Renal cortex interstitium (tissue), 15 donors: ENCODE measurements at places on chromosomes 6 and 20.
A peak's percentile ranks its signal among the peaks of the same experiment; 100 is the strongest.

DNA sequence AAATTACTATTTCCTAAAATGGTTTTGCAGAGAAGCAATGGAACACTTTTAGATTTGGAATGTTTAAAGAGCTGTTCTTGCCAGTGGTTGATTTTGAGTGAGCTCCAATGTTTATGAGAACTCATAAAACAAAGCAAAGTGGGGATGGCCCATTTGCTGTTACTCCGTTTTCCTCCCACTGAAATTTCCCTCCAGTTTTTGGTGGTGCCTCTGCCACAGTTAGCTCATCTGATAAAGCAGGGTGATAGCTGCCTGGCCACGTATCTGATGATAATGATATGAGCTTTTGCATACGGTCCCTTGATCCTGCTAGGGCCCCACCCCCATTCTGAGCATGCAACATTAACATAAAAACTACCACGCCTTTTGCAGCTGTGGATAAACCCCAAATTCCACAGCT is 10.4 kb downstream of the CD83 start:
- DNase-seq, result no peak

GRCh38 chr6:42938987-42939809 is 9.9 kb downstream of the CNPY3 start:
- DNase-seq, result no peak

GRCh38 chr20:12358006-12358654 is 440.4 kb downstream of the BTBD3 start:
- no peak for DNase-seq

GRCh38 chr6:146153040-146153758 is 124.3 kb downstream of the GRM1 start:
- DNase-seq, result no peak

- no peak for DNase-seq
These were observed 35.2 kb upstream of the CHRNA4 start for GRCh38 chr20:63396300-63396699.

- no peak for DNase-seq
These were observed 68.7 kb downstream of the NFATC2 start for GRCh38 chr20:51473771-51474170.

DNA sequence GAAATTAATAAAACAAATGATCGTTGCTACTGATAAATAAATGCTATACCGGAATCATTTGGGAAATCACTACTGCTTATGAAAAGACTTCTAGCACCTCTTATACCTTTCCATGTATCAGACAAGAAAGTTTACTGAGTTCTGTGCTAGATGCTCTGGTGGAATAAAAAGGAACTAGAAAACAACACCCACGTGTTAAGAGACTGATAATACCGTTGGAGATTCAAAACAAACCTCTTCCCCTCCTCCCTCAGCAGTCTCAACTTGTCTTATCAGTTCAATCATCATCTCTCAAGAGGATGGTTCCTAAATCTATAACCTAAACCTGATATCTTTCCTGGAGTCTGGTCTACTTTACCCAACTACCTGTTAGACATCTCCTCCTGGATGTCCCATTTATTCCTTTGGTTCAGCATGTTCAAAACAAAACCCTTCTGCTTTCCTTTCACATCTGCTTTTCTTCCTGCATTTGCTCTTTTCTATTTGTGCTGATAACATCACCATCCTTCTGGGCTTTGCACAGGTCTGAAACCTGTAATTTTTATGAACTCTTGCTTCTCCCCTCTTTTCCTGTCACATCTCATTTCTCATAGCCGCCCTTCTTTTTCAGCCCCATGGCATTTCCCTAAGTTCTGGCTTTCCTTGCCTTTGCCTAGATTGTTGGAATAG is 122.2 kb downstream of the COL19A1 start:
- no peak for DNase-seq

- DNase-seq, result no peak
These were observed 942.3 kb downstream of the QKI start for GRCh38 chr6:164356814-164357213.

- no peak for DNase-seq
These were observed 38.7 kb downstream of the FKBP5 start for GRCh38 chr6:35650015-35650414.

- no peak for DNase-seq
These were observed 54.3 kb downstream of the SLC23A2 start for GRCh38 chr20:4946986-4947385.

DNA sequence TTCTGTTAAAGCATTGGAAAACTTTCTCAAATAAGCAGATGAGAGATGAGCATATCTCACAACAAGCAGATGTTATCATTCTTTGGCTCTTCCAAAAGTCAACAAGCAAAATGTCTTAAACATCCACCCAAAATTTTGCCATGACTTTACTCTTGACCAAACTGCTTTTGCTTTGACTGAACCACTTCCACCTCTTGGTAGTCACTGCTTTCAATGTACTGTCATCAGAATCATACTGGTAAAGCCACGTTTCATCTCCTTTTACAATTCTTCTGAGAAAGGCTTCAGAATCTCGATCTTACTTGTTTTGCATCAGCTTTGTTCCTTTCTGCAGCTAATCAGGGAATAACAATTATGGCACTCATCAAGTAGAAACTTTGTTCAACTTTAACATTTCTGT is 498.5 kb upstream of the GJE1 start:
- no peak for DNase-seq

- no peak for DNase-seq
These were observed 3.8 kb upstream of the SPO11 start for GRCh38 chr20:57325632-57326356.

GRCh38 chr6:29908710-29909109 is 33.6 kb upstream of the HLA-A start:
- no peak for DNase-seq

DNA sequence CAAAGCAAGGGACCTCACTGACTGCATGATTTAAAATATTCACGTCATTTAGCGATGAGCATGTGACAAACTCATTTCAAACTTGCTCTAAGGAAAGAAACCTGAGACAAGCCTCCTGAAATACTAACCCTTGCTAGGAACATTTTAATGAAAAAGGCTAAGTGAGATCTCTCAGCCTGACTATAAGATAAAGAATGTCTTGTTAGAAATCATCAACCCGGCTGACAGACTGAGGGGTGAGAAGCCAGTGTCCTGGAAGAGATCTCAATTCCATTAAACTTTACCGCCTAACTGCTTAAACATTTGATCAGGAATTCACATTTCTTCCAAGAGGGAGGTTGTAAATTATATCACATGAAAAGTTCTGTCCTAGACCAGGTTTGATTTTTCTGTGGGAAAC is 274.8 kb upstream of the EXOC2 start:
- no peak for DNase-seq

DNA sequence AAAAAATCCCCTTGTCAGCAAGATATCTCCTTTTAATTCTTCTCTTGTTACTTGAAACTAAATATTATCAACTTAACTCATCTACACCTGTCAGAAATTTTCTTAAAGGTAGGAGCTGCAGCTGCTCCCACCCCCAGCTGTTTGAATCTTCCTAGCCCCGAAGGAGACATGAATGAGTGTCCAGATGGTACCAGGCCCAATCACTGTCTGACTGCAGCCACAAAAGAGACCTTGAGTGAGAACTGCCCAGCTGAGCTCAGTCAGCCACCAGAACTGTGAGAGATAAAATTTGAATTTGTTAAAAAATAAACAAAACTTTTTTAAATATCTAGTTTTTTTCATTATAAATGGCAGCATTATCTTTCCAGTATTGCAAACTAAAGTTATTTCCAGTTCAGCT is 84.7 kb downstream of the PRSS35 start:
- DNase-seq, result no peak

GRCh38 chr6:107741191-107741680 is 82.9 kb downstream of the SCML4 start:
- no peak for DNase-seq

- DNase-seq, result peak; percentile 64
These were observed 26.8 kb downstream of the DACT2 start for GRCh38 chr6:168292826-168293225.

GRCh38 chr6:9564021-9564420 is 850.9 kb downstream of the TFAP2A start:
- DNase-seq, result no peak

- DNase-seq, result no peak
These were observed 72.8 kb upstream of the CDYL start for GRCh38 chr6:4703382-4703781.

DNA sequence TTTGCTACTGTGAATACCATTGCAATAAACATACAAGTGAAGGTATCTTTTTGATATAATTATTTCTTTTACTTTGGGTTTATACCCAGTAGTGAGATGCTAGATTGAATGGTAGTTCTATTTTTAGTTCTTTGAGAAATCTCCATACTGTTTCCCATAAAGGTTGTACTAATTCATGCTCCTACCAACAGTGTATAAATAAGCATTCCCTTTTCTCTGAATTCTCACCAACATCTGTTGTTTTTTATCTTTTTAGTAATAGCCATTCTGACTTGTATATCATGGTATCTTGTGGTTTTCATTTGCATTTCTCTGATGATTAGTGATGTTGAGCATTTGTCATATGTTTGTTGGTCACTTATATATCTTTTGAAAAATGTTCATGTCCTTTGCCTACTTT is 183.6 kb upstream of the LRFN2 start:
- no peak for DNase-seq

DNA sequence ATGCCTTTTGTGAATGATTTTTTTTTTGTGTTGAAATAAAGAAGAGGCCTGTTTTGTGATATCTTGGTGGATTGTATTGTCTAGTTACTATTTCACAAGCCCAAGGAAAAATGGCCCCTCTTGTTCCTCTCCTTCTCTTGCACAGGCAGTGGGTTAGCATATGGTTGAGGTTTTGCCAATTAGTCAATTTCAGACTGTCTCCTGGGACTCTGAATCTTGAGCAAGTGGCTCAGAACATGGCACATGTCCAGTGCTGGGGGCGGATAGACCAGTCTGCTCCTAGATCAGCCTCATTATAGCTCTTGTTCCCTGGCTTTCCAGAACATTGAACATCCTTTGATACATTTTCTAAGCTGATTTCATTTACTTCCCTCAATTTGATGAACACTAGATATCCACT is 589.2 kb downstream of the PHF3 start:
- DNase-seq, result no peak

DNA sequence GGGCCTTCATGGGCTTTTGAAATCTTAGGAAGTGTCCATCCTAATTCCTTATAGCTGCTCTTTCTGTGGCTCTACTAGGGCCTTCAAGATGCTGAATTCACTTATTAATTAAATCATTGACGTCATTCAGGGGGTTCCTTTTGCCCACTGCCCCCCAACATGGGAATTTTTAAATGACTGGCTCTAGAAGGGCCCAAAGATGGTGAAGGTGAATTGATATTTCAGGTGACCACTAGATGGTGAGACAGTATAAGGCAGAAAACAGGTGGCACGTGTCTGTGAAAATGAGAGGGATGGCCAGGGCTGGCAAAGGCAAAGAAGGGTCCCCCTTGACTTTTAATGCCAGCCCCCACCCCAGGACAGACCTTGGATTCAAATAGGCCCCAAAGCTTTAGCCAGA is 11.8 kb downstream of the GNAS start:
- DNase-seq, result no peak

GRCh38 chr6:133568970-133569889 is 319.7 kb upstream of the TCF21 start:
- DNase-seq, result peak; percentile 59

- DNase-seq, result no peak
These were observed 188.0 kb downstream of the KCNQ5 start for GRCh38 chr6:72809746-72810379.

GRCh38 chr6:32462609-32463008 is 22.9 kb downstream of the HLA-DRA start:
- DNase-seq, result peak; percentile 18

GRCh38 chr20:62227977-62228958 is 8.2 kb upstream of the HRH3 start:
- DNase-seq, result no peak

DNA sequence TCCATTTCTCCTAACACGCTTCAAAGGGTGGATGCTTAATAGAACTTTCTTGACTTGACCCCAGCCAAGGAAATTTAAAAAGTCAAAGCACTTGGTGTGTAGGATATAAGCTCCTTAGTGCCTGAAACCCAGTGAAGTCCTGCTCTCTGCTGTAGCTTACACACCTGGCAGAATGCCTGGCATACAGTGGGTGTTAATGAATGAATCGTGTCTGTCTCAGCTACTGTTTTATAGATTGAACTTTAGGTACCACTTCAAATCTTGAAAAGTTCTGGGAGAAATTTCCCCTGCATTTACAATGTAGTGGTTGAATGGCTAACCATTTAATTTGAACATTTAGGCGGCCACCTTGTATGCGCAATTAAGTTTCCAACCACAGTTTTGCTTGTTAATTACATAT is 70.5 kb upstream of the ZNF217 start:
- no peak for DNase-seq

DNA sequence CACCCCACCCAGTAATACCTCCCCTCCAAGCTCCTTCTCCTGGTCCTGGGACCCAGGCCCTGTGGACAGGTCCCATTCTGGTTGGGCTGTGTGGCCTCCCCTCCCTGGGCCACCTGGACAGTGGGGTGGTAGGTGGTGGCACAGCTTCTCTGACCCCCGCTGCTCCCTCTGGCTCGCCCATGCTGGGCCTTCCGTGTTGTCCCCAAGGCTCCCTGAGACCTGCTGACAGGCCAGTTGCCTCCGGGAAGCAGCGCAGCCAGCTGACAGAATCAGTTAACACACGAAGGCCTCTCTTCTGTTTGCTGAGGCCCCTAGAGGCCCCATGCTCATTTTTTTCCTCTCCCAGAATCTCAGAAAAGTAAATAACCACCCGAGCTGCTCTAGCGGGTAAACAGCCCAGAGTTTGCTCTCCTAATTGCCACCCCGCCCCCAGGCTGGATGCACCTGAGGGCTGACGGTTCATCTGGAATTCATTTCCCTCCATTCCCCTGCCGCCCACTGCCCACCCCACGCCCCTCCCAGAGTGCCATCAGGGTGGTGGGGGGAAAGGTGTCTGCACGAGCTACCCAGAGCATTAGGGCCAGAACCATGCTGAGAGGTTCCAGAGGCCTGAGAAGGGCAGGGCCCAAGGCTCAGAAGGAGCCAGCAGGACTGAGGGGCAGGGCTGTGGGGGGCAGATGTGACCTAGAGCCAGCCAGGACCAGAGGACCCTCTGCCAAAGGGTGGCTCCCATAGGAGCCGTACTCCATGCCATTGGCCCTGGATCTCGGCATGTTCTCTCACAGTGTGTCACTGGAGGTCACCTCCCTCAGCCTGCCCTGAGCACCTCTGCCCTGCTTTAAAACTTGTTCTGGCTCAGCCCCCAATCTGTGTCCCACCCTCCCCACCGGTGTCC is 157.5 kb downstream of the GRM4 start:
- DNase-seq, result no peak

- no peak for DNase-seq
These were observed 37.8 kb downstream of the FAM184A start for GRCh38 chr6:119040636-119041035.

DNA sequence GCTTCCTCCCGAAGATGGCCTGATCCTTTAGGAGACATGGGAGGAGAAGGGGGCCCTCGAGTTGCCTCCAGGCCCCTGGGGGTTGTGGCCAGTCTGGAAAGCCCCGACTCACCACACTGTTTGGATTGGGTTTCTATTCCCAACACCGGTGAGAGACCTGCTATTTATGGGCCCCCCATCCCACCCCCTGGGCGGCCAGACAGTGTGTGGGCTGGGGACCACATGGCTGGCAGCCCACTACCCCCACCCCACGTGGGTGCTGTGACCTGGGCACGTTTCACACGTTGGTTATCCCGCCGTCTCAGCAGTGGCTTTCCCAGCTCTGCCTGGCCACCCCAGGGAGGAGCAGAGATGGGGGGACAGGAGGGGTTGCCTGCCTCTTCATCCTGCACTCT is 116.1 kb downstream of the VEGFA start:
- DNase-seq, result no peak
